Hindlimb muscle (tissue), 1 donor: ENCODE measurements at places on chromosomes 16 and 17.

GRCh38 chr16:74309789-74310781 lies 13.5 kb downstream of the PSMD7 start:
- peak; percentile 23 for DNase-seq

DNA sequence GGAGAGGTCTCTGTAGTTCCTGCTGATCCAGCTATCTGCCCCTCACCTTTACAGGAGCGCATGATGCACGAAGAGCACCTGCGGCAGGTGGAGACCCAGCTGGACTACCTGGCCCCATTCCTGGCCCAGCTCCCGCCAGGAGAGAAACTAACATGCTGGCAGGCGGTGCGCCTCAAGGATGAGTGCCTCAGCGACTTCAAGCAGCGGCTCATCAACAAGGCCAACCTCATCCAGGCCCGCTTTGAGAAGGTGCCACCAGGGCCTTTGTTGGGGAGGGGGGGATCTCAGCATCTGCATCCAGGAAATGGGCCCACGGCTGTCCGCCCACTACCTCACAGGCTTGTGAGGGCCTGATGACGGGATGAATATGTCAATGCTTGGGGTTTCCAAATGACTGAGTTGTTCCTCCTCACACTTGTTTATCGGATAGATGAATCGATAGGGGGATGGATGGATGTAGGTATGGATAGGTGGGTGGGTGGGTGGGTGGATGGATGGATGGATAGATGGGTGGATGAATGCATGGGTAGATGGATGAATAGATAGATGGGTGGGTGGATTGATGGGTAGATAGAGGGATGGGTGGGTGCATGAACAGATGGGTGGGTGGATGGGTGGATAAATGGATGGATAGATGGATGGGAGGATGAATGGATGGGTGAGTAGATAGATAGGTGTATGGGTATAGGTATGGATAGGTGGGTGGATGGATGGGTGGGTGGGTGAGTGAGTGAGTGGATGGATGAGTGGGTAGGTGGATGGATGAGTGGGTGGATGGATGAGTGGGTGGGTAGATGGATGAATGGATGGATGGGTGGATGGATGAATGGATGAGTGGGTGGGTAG lies 7.0 kb upstream of the KATNB1 start:
- no peak for DNase-seq

GRCh38 chr17:37506678-37507077 lies 17.0 kb downstream of the DUSP14 start:
- DNase-seq, result no peak

DNA sequence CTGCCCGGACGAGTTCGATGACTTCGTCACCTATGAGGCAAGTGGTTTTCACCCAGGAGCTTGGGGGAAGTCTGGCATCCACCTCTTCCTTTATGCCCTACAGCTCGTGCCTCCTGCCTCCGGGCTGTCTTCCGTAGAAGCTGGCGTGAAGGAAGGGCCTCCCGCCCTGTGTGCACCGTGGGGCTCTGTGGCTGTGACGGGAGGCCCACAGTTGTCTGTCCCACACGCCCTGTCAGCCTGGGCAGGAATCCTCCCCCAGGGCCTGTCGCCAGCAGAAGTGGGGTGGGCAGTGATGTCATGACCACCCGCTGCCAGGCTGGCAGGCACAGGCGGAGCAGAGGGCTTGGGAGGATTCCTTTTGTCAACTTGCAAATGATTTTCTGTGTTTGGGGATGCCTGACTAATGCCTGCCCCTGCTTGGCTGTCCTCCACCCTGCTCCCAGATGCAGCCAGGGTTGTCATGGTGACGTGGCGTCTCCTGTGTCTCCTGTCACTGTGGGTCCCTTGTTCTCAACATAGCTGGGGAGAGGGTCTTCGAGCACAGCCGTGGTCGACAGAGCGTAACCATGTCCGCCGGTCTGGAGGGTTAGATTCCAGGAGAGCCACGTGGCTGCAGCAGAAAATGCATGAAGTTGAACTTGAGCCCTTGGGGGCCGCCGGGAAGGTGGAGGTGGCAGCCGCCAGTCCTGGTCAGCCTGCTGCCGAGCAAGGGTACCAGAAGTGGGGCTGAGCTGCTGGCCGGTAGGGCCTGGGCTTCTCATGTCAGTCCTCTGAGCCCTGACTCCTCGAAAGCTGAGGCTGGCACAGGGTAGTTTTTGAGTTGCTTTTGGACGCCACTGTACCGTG lies 46.1 kb downstream of the RAB11FIP3 start:
- DNase-seq, result no peak

GRCh38 chr16:79294568-79294967 lies 306.0 kb downstream of the MAF start:
- no peak for DNase-seq

DNA sequence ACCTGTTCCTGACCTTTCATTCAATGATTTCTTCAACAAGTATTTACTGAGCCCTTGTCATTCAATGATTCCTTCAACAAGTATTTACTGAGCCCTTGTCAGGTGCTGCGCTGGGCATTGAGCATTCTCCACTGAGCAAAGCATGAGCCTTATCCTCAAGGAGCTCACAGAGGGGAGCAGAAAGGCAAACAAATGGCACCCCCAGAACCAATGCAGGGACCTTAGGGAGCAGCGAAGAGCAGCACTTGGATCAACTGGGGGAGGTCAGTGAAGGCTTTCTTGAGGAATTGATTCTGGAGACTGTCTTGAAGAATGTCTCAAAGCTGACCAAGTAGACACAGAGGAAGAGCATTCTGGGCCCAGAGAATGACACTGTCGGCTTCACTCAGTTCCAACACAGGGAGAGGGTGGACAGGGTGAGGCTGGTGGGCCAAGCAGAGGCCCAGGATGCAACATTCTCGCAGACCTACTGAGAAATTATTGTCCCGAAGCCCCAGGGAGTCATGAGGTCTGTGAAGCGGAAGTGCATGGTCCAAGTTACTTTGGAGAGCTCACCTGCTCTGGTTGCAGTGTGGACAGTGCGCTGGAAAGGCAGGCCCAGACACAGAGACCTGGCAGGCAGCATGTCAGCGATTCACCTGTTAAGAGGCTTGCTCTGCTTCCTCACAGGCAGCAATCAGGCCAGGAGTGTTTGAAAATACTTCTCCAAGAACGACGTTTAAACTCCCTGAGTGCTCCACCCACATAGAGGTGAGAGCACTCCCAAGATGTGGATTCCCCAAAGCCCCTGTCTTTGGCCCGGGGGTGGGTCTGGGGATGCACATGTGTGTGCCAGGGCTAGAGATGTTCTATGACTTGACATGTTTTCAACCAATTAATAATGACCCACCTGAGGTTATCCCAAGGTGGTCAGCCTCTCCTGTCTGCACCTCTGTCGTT lies 3.2 kb upstream of the MPO start:
- no peak for DNase-seq

DNA sequence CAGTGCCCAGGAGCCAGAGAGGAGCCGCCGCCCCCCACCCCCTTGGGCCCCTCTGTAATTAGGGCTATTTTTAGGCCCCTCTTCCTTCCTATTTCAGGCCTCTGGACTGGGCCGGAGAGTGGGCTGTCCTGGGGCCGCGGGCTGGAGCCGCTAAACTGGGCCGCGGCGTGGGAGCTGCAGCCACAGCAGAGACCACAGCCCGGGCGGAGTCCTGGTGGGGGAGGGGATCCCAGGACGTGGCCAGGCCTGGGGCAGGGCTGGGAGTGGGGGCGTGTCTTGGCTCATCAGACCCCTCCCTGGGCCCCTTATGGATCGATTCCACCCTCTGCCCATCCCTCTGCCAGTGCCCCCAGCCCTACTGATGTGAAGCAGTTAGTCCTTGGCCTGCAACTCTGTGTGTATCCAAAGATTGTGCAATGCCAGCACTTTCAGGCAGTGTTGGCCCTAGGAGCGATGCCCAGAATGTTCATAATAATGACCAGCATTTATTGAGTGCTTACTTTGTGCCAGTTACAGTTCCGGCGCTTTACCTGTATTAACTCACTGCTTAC lies 15.0 kb upstream of the TAC4 start:
- no peak for DNase-seq

- DNase-seq, result no peak
Measured at GRCh38 chr16:11624636-11625607, 38.2 kb upstream of the LITAF start.

DNA sequence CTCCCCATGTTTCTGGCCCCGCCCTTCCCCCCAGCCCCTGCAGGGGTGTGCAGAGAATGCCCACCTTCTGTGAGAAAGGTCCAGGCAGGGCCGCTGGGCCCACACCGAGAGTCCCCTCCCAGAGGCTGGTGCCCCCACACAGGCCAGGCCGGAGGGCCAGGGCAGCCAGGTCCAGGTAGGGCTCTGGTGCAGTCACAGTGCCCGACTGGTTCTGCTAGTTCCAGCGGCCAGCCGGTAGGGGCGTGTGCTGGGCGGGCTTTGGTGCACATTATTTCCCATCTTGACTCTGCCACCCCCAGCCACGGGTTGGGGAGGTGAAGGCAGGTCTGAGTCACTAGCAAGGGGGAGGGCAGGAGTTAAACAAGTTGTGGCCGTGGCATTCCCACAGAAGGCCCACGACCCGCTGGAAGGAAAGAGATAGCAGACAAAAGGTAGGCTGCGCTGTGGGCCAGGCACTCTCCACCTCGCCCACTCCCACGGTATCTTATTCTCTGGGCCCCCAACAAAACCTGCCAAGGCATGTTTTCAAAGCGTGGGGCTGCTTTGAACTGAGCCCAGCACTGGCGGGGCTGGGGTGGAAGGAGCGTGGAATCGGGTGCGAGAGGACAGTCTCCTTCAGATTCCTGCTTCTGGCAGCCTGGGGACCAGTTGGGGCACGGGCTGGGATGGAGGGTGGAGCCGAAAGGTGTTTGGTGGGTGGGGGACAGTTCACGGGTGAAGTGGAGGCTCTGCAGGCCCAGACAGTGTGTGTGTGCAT lies 1.9 kb downstream of the EPN3 start:
- no peak for DNase-seq

GRCh38 chr16:81571592-81572385 lies 127.2 kb downstream of the CMIP start:
- peak; percentile 32 for DNase-seq

DNA sequence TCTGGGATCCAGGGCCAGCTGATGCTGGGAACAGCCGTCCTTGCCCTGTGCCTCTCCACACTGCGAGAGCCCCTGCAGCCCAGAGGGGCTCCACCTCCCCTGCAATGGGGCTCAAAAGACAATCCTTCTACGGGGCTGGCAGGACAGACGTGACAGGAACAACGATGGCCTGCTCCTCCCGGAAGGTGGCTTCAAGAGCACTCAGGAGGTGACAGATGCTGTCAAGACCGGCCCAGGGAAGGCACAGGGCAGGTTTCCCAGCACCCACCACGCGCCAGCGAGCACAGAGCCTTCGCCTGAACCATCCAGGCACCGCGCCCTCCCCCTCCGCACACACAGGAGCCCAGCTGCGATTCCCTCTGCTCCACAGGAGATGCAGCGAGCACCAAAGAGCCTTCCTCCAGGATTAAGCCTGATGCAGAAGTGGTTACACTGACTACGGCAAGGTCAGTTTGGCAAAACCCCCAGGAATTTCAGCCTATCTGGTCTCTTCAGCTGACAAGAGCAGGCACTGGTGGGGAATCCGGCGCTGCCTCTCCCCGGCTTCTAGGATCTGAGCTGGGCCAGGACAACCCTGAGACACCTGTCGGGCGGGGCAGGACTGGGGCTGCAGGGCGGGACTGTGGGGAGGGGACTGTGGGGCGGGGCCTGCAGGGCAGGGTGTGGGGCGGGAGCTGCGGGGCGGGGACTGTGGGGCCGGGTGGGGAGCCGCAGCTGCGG lies 103.4 kb downstream of the ZNF778 start:
- no peak for DNase-seq

DNA sequence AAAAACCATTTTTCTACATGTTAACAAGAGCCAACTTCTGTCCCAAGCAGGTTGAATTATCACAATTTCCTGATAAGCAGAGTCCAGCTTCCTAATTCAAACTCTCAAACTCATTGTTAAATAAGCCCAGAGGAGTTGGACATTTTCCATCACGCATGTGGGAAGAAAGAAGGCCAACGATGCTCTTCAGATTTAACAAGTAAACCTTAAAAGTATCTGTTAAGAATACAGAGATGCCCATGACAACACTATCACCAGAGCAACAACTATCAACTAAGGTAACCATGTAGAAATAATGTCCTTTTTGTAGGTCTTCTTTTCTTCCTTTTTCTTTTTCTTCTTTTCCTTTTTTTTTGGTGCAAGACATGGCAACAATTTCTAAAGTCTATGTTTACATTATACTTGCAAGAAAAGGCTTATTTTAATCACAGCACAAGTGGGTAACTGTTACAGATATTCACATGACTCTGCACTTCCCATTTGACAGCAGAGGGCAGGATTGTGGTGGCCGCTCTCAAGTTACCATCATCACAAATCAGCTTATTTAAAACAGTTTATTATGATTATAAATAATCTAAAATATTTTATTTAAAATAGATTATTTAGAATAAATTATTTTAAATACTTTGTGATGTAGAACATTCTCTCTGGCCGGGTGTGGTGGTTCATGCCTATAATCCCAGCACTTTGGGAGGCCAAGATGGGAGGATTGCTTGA lies 35.7 kb upstream of the DHRS7B start:
- no peak for DNase-seq

DNA sequence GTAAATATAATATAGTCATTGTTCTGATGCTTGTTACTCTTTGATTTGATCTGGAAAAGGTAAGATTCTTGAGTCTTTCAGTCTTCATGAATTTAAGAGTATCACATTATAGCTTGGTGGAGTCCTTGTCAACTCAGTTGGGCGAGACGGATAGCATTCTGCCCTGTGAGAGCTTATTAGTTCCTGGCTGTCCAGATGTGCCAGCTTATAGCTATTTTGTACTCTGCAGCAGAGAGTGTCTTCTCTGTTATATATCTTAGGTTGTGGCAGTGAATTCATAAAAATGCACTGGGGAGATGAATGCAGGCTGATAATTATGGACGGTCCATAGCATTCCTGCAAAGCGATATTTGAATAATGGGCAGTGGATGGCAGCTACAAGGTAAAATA lies 51.0 kb upstream of the CRISPLD2 start:
- no peak for DNase-seq
